ENCODE measurements at places on chromosomes 11 and 22. TPM values are rescaled to one million over a fixed set of nuclear protein-coding genes. Genes with fewer than 3 reads are reported as not detected.

GRCh38 chr22:30718491-30718890 is 23.8 kb downstream of the OSBP2 start:
- DNase-seq = no peak

- no peak for DNase-seq
Measured at GRCh38 chr22:25156736-25157135, 42.9 kb upstream of the CRYBB3 start.

DNA sequence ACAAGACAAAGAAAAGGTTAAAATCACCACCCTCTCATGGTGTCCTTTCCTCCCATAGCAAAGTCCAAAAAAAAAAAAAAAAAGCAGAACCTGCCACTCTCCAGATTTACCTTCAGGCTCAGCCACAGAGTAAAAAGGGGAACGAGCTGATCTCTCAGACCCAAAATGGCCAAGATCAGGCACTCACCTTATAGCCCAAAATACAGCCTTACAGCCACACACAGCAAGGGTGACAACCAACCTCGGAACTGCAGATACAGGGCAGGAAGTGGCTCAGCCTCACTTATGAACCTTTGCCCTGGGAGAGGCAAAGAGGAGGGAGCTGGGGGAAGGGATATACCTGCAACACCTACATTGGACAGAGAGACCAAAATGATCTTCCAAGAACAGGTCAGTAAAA is 4.5 kb downstream of the FHIP1B start:
- DNase-seq = no peak

DNA sequence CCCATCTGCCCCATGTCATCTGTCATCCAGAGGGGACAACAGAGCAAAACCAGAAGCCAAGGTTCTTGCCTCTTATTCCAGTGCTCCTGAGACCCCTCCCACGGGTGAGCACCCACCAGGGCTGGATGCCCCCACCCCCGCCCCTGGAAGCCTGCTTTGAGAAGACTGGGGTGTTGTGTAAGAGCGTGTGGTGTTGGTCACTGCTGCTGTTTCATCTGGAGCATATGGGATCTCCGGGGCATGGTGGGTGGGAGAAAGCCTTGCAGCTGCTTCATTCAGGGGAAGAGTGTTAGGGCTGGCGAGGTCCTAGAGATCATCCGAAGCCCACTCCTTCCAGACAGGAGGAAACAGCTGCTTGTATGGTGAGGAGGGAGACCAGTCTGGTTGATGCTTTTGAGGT is 54.1 kb downstream of the CHRDL2 start:
- DNase-seq = no peak

DNA sequence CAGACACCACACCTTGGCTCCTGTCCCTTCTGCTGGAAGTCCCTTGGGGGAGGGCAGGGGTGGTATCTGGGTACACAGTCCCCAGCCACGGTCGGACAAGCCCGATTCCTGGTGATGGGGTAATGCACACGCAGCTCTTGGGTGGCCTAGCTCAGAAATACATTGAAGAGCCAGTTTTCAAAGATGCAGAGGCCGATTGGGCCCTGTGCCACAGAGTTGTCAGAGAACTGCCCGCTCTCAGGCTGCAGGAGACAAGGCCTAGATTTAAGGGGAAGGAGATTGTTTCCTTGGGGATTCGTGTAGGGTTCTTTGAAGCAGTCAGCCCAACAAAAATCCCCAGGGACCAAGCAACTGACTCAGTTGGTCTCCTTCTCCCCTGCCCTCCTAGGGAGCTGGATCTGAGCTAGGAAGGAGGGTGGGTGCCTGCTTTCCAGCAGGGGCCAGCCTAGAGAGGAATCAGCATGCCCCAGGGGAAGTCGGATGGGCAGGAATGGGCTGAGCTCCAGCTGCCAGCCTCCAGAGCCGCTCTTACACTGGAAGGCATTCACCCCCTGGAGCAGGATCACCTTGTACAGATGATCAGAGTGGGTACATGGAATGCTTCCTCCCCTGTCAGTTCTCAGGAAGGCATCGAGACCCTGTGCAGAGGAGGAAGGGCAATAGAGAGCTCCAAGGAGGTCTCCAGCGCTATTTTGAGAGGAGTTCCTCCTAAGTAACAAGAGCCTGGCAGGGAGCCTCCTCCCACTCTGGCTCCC is 3.3 kb upstream of the SCN4B start:
- no peak for DNase-seq

DNA sequence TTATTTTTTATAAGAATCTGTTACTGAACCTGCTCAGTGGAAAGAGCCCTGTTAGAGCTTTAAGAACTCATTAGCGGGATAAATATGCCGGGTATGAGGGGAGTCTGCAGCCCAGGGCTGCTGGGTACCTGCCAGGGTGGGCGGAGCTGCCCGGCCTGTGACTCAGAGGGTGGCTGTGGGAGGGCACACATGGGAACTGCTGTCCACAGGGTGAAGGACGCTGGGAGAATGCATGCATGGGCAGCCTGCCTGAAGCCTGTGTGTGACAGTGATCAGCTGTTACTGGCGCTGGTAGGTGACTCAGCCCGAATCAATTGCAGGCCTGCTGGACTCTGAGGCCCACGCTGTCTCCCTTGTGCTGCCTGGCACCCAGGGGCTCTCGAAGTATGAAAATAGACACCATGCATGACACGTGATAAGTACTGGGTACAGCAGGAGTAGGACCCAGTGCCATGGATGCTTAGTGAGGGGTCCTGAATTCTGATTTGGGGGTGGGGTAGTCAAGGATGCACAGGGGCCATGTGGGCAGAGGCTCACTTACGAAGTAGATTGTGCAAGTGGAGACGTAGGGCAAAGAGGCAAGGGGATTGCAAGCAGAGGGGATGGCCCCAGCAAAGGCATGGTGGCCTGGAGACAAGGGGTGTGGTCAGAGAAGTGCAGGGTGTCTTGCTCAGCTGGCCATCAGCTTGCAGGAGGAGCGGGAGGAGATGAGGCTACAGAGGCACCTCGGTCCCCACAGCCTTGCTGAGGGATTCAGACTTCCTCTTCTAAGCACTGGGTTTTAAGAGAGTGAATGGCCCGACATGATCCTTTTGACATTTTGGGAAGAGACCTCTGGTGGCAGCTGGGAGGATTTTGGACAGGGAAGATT is 36.5 kb downstream of the GRIK4 start:
- peak; percentile 95 for DNase-seq

DNA sequence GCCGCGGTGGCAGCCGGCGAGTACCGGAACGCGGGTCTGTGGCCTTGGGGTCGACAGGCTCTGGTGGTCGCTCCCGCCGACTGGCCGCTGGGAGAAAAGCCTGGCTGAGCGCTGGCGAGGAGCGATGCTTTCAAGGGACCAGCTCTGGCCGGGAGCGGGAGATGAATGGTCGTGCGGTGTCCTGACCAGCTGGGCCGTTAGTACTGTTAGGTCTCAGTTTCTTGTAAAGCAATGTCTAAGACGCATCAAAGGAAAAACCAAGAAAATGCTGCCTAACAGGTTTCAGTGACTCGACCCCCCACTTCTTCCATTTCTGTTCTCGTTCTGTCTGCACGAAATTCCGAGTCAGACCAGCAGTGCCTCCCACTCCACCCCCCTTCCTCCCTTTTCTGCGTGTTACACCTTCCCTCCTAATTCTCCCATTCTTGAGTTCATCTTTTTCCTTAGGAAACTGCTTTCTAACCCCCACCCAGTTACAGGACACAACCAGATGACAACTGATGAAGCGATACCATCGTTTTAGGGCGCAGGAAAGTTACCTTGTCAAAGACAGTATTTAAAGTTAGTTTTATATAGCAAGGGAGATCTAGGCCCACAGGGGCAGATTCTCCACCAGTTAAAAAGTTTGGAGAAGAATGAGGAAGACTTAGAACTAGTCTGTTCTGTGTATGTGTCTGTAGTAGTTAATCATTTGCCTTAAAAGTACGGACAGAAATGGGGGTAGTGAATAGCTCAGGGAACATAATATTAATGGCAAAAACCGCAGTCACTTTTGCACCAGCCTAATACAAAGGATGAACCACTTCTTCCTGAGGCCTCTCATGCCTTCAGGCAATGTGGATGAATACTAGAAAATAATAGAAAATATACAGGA is 1.0 kb downstream of the CUL5 start:
- no peak for DNase-seq

DNA sequence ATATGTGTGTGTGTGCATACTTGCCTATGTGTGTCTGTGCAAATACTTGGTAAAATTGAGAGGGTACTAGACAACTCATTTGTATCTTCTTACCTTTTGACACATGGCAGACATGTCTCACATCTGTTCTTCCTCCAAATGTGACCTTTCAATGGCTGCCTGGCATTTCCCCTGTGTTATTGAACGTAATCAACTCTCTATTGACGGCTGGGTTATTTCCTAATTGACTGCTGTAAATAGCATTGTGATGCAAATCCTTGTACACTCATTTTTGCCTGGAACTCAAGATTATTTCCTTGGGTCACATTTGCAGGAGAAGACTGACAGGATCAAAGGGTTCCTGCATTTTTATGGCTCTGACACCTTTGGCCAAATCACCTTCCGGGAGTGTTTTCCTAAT is 37.4 kb downstream of the KCNQ1 start:
- DNase-seq = no peak

- DNase-seq = no peak
Measured at GRCh38 chr11:86978247-86978646, 23.1 kb upstream of the FZD4 start.

GRCh38 chr11:39345834-39346442 is 2113.5 kb downstream of the LRRC4C start:
- no peak for DNase-seq

DNA sequence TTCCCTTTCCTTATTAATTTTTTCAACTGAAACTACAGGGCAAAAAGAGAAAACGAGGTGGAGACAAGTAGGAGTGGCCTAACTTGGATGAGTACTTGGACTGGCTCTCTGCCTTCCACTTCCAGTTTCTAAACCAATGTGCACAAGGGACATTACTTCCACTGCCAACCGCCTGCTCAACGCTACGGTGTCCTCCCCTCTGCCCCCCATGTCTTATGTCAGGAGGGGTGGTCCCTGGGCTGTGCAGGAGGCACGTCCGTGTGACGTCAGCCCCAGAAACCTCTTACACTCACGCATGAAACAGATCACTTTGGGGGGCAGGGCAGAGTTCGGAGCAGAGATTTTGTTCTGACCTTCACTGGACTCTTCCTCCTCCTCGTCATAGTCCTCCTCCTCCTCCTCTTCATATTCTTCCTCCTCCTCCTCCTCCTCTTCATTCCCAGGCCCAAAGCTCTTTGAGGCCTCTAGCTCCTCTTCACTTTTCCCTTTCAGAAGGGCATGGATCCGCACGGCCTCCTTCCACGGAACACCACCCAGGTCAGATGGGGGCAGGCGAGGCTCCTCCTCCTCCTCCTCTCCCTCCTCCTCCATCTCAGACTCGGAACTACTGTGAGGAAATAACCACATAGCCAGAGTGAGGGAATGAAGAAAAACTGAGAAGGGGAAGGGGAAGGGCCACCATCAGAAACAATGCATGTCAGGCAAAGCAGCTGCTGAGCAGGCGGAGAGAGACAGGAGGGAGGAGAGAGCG is 57.4 kb upstream of the BID start:
- DNase-seq = no peak

- DNase-seq = no peak
Measured at GRCh38 chr11:99693941-99694492, 673.3 kb downstream of the CNTN5 start.

DNA sequence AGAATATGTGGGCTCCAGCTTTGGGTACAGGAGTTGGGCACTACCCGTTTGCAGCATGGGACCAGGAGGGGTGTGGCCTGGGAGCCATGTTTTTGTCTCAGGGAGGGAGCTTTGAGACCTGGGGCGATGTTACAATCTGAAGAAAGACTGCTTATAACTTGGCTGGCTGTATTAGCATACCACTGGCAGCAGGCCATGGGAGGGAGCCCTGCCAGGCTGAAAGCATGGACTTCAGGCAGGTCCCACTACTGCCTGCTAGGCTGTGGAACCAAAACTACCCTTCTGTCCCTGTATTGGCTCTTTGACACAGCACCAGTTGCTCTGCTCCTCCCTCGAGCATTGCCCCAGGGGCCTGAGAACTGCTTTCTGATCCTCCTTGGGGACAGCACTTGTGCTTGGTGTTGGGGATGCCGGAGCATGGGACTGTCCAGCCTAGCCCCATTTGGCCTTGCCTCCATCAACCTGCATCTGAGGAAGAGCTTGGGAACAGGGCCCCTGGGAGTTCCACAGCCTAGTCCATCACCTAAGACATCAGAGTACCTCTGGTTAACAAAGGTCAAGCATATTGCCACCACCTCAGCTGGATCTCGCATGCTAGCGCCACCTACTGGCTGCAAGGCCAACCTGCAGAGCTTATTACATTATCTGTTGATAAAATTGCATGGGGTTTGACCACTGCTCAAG is 217.4 kb downstream of the SBF2 start:
- peak; percentile 65 for DNase-seq

DNA sequence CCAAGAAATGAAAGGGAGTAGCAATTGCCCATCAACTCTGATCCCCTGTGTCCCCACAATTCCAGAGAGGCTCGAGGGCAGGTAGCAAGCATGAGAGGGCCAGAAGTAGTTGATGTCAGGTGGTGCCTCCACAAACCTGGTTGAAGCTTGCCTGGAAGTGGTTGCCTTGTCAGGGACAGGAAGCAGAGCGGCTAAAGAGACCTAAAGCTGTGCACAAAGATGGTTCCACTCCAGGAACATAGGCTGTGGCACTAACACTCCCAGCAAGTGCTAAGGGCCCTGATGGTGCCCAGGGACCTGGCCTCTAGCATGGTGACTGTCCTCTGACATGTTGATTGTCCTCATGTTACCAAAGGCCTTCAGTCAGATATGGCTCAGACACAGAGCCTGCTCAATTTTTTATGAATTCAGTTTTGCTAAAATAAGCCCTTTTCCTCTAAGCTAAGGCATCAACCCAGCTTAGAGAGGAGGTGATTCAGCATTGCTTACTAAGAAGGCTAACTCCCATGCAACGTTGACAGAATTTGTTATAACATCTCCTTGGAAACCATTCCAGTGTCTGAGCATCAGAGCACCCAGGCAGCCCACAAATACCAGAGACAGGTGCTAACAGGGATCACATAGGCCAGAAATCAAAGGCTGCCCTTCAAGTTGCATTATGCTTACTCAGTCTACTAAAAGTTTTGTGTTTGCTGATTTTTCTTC is 196.3 kb upstream of the ARHGAP20 start:
- no peak for DNase-seq

DNA sequence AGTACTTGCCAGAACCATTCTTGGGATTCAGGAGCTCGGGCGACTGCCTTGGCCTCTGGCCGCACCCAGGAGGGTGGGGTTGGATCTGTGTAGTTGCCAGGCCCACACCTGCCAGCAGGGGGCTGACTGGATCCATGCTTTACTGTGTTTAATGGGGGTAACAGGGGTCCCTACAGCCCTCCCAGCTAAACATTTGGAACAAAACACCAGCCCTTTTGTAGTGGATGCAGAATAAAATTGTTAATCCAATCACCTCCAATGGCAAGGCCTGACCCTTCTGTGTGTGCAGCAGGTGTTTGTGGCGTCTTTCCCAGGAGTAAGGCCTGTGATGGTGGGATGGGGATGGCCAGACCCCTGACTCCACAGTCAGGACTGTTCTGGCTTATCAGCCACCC is 22.5 kb downstream of the SUN2 start:
- DNase-seq = peak; percentile 68

- DNase-seq = no peak
Measured at GRCh38 chr11:22479208-22479607, 141.0 kb downstream of the SLC17A6 start.

The CRY2 gene
- total RNA-seq = 78.5 TPM

The MFNG gene
- 4.7 TPM for total RNA-seq

The CRYBB2 gene
- total RNA-seq = not detected

The ANO1 gene
- total RNA-seq = 59.1 TPM

The PPP1R14B gene
- total RNA-seq = 52.3 TPM

The CHST1 gene
- total RNA-seq = 3.8 TPM

The POU2F3 gene
- 0.22 TPM for total RNA-seq

The OR2AT4 gene
- not detected for total RNA-seq

The KRTAP5-10 gene
- total RNA-seq = not detected

Data from ovary (tissue), 10 donors.